ENCODE measurements at places on chromosomes 13 and 19.

DNA sequence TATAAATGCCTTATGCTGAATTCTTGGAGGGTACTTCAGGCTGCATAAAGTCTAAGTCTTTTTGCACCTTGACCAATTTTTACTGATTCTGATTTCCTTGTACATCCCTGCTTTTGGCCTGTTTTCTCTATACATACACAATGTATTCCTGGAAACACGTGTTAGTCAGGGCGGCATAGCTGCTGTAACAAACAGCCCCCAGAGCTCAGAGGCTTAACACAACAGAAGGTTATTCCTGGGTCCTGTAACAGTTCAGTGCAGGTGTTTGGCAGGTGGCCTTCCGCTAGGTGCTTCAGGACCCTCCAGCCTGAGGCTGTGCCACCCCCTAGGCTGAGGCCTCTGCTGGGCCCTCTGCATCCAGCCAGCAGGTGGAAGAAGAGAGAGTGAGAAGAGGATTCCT is 82.9 kb downstream of the ZAR1L start:
- DNase-seq = no peak

DNA sequence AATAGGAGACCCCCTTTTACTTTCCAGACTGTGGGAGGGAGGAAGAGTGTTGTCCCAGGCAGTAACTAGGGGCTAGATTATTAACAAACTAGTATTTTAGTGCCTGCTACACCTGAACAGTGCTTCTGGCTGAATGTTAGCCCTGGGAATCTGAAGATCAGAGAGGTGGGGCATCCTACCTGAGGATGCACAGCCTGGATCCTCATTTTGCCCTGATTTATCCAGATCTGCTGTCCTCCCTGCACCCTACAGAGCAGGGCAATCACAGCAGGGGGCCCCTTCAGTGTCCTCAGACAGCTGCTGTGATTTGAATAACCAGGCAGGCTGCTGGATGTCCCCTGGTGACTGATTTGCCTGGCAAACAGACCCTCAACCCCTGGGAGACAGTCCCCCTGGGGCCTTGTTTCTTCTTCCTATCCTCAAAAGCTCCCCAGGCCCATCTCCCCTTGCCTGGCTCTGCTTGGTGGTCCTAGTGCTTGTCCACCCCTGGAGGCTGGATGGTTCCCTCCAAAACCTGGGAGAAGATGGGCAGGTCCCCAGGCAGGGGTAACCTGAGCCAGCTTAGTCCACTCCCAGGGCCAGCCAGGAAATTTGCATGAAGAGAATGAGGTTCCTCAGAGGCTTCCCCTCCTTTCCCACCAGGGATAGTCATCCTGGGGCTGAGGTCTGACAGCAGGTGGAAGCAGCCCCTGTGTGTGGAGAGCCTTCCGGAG is at the start of gene OVOL3:
Gene OVOL3 (plus strand): TSS at position 657 of the 713 bp plus-strand sequence. CDS start 60 bp downstream, outside the sequence.
- DNase-seq = no peak

GRCh38 chr13:96284971-96285370 is 195.1 kb downstream of the HS6ST3 start:
- DNase-seq = no peak

GRCh38 chr19:54317108-54317964 is 4.4 kb upstream of the LILRA5 start:
- no peak for DNase-seq

DNA sequence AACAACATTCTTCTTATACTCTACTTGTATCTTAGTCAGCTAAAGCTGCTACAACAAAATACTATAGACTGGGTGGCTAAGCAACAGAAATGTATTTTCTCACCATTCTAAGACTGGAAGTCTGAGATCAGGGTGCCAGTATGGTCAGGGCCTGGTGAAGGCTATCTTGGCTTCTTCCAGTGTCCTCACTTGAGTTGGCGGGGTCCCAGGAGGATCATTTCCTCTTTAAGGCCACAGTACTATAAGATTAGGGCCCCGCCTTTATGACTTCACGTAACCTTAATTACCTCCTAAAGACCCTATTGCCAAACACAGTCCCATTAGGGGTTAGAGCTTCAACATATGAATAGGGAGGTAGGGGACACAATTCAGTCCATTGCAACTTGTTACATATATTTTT is 30.7 kb upstream of the DOCK9 start:
- DNase-seq = no peak

DNA sequence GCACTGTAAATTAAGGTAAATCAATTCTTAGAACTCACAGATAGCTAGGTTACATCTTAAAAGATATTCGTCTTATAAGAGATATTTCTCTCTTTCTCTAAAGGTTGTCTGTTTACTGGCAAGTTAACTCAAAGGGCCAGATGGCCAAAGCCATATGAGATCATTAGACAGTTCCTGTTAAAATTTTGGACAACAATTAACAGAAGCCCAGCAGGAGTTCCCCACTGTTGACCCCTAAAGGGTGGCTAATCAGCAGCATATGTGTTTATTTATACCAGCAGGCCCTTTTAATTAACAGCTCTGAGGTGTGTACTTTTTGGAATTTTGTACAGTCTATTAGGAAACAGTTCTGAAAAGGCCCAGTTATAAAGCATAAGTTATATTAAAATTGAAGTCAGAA is 245.8 kb downstream of the LIG4 start:
- no peak for DNase-seq

GRCh38 chr19:23515551-23515950 is 120.3 kb upstream of the ZNF91 start:
- no peak for DNase-seq

DNA sequence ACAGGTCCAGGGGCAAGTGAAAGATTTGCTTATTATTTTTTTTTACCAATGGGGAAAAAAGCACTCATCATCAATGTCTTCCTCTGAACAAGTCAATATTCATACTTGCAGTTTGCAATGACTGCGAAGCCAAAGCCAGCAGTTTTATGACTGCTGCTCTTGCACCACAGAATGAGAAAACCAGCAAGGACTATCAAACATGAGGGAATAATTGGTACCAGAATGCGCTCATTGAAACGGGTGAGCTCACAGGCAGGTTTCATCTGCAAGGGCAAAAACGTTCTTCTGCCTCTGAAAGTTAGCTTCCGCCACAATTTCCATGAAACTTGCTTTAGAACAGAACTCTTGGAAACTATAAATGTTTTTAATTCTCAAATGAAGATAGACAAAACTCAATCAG is 5.5 kb downstream of the DLEU7 start:
- DNase-seq = no peak

GRCh38 chr19:3243819-3244700 is 19.6 kb downstream of the CELF5 start:
- no peak for DNase-seq

DNA sequence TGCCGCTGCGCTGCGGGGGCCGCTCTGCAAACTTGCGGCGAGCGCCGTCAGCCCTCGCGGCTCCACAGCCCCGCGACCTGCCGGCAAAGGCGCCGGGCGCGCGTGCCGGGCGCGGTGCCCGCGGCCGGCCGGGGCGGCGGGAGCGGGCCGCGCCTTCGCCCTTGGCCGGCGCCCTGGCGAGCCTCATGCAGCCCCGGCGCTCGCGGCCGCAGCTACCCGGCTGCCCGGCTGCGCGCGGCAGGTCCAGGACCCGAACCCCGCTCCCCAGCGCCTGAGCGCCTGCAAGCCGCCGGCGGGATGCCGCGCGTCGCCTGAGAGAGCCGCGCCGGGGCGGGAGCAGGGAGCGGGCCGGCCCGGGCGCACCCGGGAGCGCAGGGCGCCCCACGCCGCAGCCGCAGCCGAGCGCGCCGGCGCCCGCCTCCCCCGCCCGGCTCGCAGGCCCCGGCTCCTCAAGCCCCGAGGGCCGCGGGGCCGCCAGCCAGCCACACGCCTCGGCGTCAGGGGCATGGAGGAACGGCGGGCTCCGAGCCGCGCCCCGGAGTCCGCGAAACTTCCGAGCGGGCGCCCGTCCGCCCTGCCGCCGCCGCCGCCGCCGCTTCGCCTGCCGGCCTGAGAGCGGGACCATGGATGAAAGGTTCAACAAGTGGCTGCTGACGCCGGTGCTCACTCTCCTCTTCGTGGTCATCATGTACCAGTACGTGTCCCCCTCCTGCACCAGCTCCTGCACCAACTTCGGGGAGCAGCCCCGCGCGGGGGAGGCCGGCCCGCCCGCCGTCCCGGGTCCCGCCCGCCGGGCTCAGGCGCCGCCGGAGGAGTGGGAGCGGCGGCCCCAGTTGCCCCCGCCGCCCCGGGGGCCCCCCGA is 564 bp downstream of the HS6ST3 start:
- DNase-seq = no peak

GRCh38 chr19:14218620-14219330 is 12.8 kb upstream of the ADGRL1 start:
- DNase-seq = no peak

DNA sequence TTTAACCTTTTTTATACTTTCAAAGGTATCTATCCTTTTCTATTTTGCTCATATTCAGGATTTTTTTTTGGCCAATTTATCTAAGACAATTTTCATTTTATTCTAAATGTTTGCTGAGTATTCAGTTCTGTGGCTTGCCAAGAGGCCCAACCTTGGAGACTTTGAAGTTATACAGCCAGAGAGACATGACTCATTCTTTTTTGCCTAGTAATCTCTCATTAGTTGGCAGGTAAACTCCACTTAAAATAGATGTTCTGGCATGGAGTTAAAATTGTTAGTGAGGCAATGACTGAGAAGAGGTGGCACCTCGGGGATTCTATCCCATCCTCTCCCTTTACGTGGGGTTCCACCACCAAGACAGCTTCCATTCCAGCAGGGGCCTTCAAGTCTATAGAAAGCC is 213.8 kb downstream of the KCTD12 start:
- no peak for DNase-seq

GRCh38 chr19:9848762-9849161 is 13.6 kb downstream of the PIN1 start:
- DNase-seq = no peak

GRCh38 chr13:111587249-111587648 is 266.8 kb downstream of the TEX29 start:
- no peak for DNase-seq

- DNase-seq = no peak
These were observed 1.3 kb upstream of the FFAR1 start for GRCh38 chr19:35346193-35347052.

- no peak for DNase-seq
These were observed 197.7 kb upstream of the RNF113B start for GRCh38 chr13:98374750-98375149.

GRCh38 chr13:26377038-26377437 is 123.1 kb downstream of the CDK8 start:
- DNase-seq = no peak

GRCh38 chr13:97542102-97542685 is 108.2 kb downstream of the RAP2A start:
- no peak for DNase-seq

GRCh38 chr13:26980099-26981031 is 191.2 kb downstream of the USP12 start:
- no peak for DNase-seq

GRCh38 chr13:48892053-48892687 is 83.5 kb upstream of the FNDC3A start:
- DNase-seq = no peak

- no peak for DNase-seq
These were observed 40.8 kb upstream of the TPP2 start for GRCh38 chr13:102555914-102556553.

DNA sequence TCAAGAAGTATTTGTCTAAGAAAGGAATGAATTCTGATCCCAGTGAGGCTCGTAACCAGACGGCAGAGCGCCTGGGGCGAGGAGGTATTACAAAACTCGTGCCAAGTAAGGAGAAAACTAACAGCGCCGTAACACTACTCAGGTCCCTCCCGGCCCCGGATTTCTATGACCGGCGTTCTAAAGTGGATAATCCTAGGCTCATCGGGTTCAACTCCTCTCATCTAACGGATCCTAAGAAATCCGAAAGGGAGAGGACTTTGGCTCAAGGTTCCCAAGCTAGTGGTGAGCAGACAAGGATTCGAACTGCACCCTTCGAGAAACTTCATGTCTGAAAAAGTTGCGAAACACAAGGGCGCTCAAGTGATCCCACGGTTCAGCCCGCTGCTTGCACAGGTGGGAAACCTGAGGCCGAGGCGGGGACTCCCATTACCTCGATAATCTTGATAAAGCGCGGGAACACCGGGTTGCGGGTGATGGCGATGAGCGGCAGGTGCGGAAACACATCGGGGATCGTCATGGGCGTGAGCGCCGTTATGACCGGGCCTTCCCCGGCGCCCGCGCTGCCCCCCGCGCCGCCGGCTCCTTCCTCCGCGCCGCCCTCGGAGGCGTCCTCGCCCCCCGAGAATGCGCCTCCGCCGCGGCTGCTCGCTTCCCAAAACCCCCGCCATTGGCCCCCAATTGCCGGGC is 529 bp downstream of the LONP1 start:
- DNase-seq = no peak

DNA sequence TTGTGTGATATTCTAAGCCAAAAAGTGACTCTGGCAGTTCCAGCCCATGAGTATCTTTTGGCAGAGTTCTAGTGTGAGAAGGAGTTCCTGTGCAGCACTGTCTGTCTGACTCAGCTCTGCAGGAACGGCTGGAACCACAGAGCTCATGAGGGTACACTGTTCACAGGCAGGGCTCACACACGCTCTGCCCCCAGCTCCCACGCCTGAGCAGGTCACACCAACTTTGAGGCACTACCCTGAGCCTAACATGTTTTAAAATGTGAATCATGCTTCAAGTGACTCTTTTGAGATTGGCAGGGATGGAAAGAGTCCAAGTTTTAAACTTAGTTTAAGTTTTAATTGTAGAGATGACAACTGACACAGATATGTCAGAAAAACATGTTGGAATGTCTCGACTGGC is 1203.3 kb downstream of the UQCRFS1 start:
- no peak for DNase-seq

DNA sequence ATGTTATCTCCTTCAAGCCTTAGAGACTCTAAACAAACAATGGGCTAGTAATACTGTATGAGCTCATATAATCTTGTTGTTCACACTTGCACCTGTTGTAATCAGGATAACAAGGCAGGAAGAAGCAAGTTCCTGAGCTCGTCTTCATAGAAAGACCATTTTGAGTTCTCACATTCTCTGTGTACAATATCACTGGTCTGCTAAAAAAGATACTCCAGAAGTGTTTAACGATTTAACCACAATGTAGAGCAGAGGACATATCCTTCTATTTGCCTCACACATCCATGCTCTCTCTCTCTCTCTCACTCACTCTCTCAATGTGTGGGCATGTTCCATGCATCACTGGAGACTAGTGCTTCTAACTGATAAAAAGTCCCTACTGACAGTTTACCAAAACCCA is 122.9 kb downstream of the MIPEP start:
- no peak for DNase-seq

- no peak for DNase-seq
These were observed 44.2 kb upstream of the RNF113B start for GRCh38 chr13:98221234-98221633.

GRCh38 chr19:34151439-34151838 is 20.9 kb upstream of the LSM14A start:
- DNase-seq = no peak

GRCh38 chr19:1181606-1182005 is 7.5 kb upstream of the SBNO2 start:
- no peak for DNase-seq

DNA sequence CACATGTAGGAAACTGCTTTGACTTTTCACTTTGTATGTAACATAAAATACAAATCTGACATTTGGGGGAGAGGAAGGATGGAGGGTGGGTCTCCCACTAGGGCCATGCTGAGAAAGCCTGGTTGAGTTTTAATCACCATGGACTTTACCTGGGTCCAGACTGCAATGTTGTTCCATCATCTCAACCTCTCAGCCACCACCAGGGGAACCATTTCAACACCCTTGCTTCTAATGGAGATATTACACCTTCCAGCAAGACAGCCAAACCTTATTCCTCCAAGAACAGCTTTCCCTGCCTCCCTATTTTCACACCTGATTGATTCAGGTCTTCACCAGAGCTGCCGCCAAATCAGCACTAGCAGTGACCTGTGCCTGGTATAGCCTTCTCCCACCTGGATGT is 56.0 kb downstream of the ZAR1L start:
- DNase-seq = no peak

- no peak for DNase-seq
These were observed 1.5 kb downstream of the DHX34 start for GRCh38 chr19:47350630-47351029.
